Kidney (tissue), 22 donors: ENCODE measurements at places on chromosomes 4 and X. TPM values are rescaled to one million over a fixed set of nuclear protein-coding genes. Genes with fewer than 3 reads are reported as not detected.

DNA sequence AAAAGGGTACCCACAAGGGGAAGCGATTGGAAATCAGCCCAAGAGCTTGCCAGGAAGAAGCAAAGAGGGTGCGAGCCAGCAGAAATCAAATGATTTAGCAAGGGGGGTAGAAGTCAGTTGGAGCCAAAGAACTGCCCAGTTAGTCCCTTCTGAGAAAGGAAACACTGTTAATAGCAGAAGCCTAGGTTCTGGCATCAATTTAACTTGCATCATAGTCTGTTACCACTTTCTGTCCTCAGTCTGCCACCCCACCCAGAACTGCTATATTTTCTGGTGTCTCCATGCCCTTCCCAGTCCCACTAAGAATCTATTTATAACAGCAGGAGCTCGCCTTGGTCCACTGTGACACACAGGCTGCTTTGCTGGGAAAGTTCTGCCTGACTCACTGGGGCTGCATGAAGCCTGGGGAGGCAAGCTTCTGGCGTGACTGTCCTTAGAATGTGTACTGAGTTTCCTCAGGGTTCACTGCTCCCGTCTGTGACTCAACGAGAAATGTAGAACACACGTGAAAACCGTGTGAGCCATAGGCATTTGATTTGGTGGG lies 157.8 kb upstream of the TTC29 start:
- H3K27me3 ChIP-seq: no peaks in the 10 kb centered on the region
- peak; percentile 77 for DNase-seq
- H3K4me1 ChIP-seq: no peaks in the 10 kb centered on the region
- H3K4me3 ChIP-seq: no peak overlapping the region
- H3K36me3 ChIP-seq: no peaks in the 10 kb centered on the region
- H3K27ac ChIP-seq: no peak overlapping the region

DNA sequence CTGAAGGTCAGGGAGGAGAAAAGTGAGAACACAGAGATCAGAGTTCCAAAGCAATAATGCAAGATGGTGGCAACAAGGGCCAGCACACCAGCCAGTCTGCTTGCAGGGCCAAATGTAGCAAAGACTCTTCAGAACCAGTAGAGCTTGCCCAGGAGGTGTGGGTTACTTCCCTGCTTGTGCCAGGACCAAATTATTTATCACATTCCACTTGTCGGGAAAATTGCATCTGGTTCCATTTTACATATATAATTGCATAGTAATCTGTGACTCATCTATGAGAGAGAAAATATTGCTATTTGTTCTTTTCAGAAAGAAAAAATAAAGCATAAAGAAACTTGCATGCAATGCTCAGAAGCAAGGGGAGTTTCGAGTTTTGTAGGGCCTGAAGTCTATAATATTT lies 41.4 kb downstream of the MAML3 start:
- DNase-seq: no peak
- H3K4me3 ChIP-seq: no peak overlapping the region
- no peaks in the 10 kb centered on the region for H3K36me3 ChIP-seq
- no peaks in the 10 kb centered on the region for H3K4me1 ChIP-seq
- no peak overlapping the region for H3K27ac ChIP-seq

GRCh38 chr4:150176547-150176946 lies 98.3 kb downstream of the DCLK2 start:
- no peaks in the 10 kb centered on the region for H3K4me1 ChIP-seq
- peak; percentile 39 for DNase-seq
- no peak overlapping the region for H3K27ac ChIP-seq
- no peaks in the 10 kb centered on the region for H3K36me3 ChIP-seq
- H3K27me3 ChIP-seq: no peaks in the 10 kb centered on the region
- H3K4me3 ChIP-seq: no peak overlapping the region

GRCh38 chrX:151631822-151632221 lies 63.4 kb upstream of the PRRG3 start:
- H3K4me1 ChIP-seq: no peaks in the 10 kb centered on the region
- H3K4me3 ChIP-seq: no peak overlapping the region
- H3K27ac ChIP-seq: no peak overlapping the region
- no peaks in the 10 kb centered on the region for H3K36me3 ChIP-seq
- DNase-seq: no peak

GRCh38 chrX:39900777-39901170 lies 197.0 kb downstream of the BCOR start:
- H3K4me1 ChIP-seq: no peaks in the 10 kb centered on the region
- H3K36me3 ChIP-seq: no peaks in the 10 kb centered on the region
- H3K27ac ChIP-seq: no peak overlapping the region
- peaks cover 2% of the 10 kb centered on the region for H3K27me3 ChIP-seq

DNA sequence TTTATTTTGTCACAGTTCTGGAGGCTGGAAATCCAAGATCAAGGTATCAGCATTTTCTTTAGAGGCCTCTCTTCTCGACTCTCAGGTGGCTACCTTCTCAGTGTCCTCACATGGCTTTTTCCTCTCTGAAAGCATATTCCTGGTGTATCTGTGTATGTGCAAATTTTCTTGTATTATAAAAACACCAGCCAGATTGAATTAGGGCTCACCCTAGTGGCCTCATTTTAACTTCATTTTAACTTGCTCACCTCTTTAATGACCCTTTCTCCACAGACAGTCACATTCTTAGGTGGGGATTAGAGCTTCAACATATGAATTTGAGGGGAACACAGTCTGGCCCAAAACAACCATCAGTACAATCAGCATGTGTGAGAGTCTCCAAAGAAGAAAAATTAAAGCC lies 542.4 kb upstream of the FAM241A start:
- H3K4me1 ChIP-seq: no peaks in the 10 kb centered on the region
- no peak overlapping the region for H3K4me3 ChIP-seq
- no peaks in the 10 kb centered on the region for H3K27me3 ChIP-seq
- no peaks in the 10 kb centered on the region for H3K36me3 ChIP-seq
- no peak overlapping the region for H3K27ac ChIP-seq

- no peak overlapping the region for H3K27ac ChIP-seq
- no peaks in the 10 kb centered on the region for H3K27me3 ChIP-seq
- DNase-seq: no peak
Measured at GRCh38 chr4:111204797-111205196, 581.9 kb upstream of the PITX2 start.

- no peaks in the 10 kb centered on the region for H3K36me3 ChIP-seq
- no peak overlapping the region for H3K4me3 ChIP-seq
- no peaks in the 10 kb centered on the region for H3K27me3 ChIP-seq
Measured at GRCh38 chr4:11402192-11402591, 26.5 kb downstream of the HS3ST1 start.

GRCh38 chrX:137033774-137034507 lies at the start of gene GPR101:
TSS of gene GPR101 (minus strand) at chrX:137033995. CDS start at chrX:137031674, 2,321 bp downstream.
- no peak within 1 kb of the TSS for H3K4me3 ChIP-seq
- no peak within 1 kb of the TSS for H3K27ac ChIP-seq
- no peak for DNase-seq
- peaks cover 7% of the 10 kb centered on the region for H3K4me1 ChIP-seq
- peaks cover 48% of the 10 kb centered on the region for H3K27me3 ChIP-seq

GRCh38 chr4:83329521-83330110 lies 5.0 kb downstream of the HPSE start:
- H3K4me1 ChIP-seq: no peaks in the 10 kb centered on the region
- no peak for DNase-seq
- no peak overlapping the region for H3K27ac ChIP-seq
- H3K36me3 ChIP-seq: no peaks in the 10 kb centered on the region
- H3K27me3 ChIP-seq: peaks cover 4% of the 10 kb centered on the region

DNA sequence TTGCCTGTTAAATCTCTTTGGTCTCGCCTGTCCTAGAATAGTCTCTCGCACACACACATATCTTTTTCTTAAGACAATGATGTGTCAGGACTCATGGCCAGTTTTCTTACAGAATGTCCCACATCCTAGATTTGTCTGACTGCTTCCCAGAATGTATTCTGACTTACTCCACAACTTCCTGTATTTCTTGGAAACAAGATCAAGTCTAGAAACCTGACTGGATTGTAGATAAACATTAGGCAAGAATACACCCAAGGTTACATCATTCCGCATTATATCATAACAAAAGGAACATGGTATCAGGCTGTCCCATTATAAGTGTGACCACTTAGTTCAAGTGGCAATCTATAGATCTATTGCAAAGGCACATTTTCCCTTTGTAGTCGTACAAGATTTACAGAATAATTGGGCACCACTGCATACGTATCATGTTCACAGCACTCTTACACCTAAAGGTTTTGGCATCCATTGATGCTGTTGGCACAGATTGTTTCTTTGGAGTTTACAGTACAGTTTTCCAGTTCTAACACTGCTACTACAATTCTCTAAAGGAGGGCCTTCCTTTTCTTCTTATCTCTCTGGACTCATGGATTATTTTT lies 56.4 kb downstream of the FBXW7 start:
- DNase-seq: no peak

DNA sequence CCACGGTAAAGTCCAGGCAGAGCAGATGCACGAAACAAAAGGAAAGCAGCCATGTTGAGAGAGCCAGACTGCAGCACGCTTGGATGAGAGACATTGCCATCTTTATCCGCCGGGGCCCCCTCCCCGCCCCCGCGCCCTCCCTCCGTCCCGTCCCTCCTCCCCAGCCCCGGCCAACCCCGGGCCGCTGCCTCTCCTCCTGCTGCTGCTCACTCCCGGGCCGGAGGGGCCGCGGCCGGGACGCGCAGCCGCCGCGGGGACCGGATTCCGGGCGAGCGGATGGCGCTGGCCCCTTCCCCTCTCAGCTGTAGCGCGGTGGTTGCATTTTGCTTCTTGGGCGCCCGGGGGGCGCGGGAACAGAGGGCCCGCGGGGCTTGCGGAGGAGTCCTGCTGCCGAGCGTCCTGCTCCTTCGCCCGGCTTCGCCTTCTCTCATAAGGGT lies 542 bp downstream of the RNF150 start:
- H3K27me3 ChIP-seq: no peaks in the 10 kb centered on the region
- H3K4me1 ChIP-seq: peaks cover 8% of the 10 kb centered on the region
- peak overlapping the region; percentile 66 for H3K27ac ChIP-seq
- DNase-seq: peak; percentile 77
- H3K36me3 ChIP-seq: no peaks in the 10 kb centered on the region

GRCh38 chr4:16225167-16225862 lies 956 bp downstream of the TAPT1 start:
- H3K36me3 ChIP-seq: no peaks in the 10 kb centered on the region
- no peaks in the 10 kb centered on the region for H3K27me3 ChIP-seq
- peak overlapping the region; percentile 79 for H3K4me3 ChIP-seq
- H3K4me1 ChIP-seq: peaks cover 27% of the 10 kb centered on the region

DNA sequence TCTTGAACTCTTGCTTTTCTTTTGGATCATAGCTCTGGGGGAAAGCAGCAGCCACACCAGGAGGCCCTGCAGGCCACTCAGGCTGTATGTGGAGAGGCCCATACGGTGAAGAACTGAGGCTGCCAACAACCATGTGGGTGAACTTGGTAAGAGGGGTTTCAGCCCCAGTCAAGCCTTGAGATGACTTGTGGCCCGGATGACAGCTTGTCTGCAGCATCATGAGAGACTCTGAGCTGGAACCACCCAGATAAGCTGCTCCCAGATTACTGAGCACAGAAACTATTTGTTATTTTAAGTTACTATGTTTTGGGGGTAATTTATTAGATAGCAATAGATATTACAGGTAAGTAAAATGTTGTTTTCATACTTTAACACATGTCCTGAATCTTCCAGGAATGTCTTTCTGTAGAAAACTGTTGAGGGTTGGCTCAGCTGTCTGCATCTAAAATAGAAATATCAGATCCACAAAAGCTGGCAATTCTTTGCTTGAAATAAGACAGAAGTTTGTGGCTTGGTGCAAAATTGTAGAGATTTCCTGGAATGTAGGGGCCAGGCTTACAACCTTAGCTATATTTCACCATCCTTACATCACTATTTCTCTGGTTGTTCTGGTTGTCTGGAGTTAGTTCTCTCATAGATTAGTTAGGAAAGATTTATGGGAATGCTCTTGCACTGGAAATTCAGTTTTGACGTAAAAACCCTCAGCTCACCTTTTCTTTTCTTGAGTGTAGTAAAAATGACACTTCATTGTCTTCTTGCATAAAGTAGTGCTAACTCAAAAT lies 272.1 kb downstream of the RAPGEF2 start:
- no peaks in the 10 kb centered on the region for H3K27me3 ChIP-seq
- peak; percentile 10 for DNase-seq
- H3K4me3 ChIP-seq: no peak overlapping the region

DNA sequence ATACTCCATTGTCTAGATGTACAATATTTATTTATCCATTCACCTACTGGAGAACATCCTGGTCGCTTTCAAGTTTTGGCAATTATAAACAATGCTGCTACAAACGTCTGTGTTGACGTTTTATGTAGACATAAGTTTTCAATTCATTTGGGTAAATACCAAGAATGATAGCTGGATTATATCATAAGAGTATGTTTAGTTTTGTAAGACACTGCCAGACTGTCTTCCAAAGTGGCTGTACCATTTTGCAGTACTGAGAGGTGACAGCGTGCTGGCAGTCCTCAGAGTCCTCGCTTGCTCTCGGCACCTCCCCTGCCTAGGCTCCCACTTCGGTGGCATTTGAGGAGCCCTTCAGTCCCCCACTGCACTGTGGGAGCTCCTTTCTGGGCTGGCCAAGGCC lies 253.3 kb upstream of the INTU start:
- no peak overlapping the region for H3K4me3 ChIP-seq
- no peak overlapping the region for H3K27ac ChIP-seq
- no peaks in the 10 kb centered on the region for H3K27me3 ChIP-seq
- H3K36me3 ChIP-seq: no peaks in the 10 kb centered on the region
- no peaks in the 10 kb centered on the region for H3K4me1 ChIP-seq
- DNase-seq: no peak

DNA sequence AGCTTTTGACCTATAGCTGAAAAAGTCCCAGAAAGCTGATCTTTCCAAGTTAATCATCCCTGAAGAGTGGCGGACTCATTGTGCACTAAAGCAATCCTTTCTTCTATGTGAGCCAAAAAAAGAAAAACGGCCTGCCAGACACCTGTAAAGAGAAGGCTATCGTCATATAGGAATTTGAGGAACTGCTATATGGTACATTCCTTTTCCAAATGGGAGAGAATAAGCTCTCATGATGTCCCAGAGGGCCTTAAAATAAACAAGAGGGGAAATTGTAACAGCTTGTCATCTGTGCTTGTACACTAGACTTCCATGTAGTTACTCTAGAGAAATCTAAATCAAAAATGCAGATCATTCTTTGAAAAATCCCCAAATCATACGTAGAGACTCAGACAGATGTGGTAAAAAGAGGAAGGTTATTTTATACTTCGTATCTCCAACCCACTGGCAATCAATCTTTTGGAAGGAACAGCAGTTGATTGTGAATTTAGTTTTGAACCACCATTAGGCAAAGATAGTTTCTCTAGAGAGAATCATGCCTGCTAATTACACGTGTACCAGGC lies 26.1 kb downstream of the GPR174 start:
- no peak overlapping the region for H3K4me3 ChIP-seq
- no peak overlapping the region for H3K27ac ChIP-seq
- no peaks in the 10 kb centered on the region for H3K27me3 ChIP-seq
- no peak for DNase-seq

Gene ASB12
- not detected for total RNA-seq

Gene EMCN
- total RNA-seq: 48.1 TPM

Gene FOXR2
- total RNA-seq: not detected

Gene DCLK2
- total RNA-seq: 3.4 TPM

Gene GSX2
- total RNA-seq: not detected

Gene GPR50
- total RNA-seq: not detected

Gene STBD1
- 4.5 TPM for total RNA-seq
